ENCODE measurements at places on chromosomes 7 and 10.

DNA sequence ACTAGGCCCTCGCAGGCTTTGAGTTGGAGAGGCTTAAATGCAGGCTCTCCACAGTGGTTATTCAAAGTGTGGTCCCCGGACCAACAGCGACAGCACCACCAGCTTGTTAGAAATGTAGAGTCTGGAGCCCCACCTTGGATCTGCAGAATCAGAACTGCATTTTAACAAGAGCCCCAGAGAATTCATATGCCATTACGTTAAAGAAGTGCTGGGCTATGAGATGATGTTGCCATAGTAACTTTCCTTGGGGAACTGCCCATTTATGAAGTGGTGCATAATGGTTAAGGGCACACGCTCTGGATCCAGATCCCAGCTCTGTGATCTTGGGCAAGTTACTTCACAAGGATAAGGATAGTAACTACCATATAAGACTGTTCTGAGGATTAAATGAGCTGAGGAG, 48.9 kb downstream of the ZCCHC24 start:
- DNase-seq, result no peak

- no peak for DNase-seq
Measured at GRCh38 chr7:129375141-129375938, 58.9 kb upstream of the STRIP2 start.

DNA sequence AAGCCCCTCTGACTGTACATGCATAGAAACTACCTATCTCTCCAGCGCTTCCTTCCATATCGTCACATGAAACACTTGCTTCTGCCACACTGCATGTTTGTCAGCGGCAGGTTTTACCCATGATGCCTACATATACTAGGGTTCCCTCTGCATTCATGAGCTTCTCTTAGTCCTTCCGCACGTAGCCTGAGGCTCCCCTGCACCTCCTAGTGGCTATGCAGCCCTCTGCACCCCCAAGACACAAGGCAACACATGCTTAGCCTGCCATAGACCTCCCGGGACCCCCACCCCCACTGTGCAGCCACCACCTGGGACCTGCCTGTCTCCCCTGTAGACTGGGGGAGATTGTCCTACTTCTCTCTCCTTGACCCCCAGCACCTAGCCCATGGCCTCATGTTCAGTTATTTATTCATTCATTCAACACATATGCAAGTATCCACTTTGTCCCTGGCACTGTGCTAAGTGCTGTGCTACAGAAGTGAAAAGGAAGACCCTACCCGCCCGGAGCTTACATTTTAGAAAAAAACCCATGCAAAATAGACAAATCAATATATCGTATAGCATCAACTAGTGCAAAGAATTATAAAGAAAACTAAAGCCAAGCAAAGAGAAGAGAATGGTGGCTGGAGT, 23.5 kb downstream of the TMEM273 start:
- peak; percentile 60 for DNase-seq

GRCh38 chr7:657565-658119, 68.9 kb upstream of the DNAAF5 start:
- no peak for DNase-seq

DNA sequence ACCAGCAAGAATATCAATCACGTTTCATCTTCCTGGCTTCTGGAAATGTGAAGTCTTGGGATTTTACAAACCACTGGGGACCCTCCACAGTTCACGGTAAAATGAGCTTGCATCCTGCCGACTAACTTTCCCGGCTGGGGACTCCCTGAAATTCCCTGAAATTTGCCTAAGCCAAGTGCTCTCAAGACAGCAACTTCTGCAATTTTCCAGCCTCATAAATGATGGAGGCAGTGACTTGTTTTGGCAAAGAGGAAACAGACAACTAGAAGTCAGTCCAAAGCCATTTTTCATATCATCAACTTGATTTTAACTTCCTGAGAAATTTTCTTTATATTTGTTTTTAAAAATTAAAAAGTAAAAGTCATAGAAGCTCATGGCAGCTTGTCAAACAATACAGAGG, 212.3 kb downstream of the FANK1 start:
- DNase-seq, result no peak

DNA sequence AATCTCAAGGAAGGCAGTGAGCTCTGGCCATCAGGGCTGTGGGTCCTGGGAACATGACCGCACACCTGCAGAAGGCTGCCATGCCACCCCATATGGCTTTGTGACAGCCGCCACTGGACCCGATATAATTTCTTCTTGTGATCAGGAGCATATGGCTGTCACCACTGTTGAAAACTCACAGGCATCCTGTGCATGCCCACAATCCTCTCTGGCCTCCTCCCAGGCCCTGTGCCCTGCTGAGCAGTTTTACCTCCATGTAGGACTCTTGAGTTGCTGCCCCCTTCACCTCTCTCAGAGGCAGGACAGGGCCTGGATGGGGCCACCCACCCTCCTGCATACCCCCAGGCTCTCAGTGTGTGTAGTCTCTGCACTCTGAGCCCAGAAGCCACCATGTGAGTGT, 391.9 kb upstream of the AKR1E2 start:
- no peak for DNase-seq

DNA sequence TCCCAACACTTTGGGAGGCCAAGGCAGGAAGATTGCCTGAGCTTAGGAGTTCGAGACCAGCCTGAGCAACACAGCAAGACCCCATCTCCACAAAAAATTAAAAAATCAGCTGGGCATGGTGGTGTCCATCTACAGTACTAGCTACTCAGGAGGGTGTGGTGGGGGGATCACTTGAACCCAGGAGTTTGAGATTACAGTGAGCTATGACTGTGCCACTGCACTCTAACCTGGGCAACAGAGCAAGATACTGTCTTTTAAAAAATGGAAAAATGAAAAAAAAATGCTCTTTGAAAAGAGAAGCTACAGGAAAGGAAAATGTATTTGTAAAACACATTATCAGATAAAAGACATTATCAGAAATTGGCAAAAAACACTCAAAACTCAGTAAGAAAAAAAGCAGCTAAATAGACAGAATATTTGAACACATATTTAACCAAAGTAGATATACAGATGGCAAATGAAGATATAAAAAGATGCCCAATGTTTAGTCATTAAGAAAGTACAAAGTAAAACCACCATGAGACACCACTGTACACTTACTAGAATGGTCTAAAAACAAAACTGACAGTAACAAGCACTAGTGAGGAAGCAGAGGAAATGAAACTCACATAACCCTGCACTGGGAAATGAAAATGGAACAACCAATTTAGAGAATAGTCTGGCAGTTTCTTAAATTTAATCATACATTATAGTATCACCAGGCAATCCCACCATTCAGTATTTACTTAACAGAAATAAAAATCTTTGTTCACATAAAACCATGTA, 40.5 kb downstream of the NRBF2 start:
- no peak for DNase-seq

- no peak for DNase-seq
Measured at GRCh38 chr10:28587270-28587969, 54.5 kb downstream of the WAC start.

DNA sequence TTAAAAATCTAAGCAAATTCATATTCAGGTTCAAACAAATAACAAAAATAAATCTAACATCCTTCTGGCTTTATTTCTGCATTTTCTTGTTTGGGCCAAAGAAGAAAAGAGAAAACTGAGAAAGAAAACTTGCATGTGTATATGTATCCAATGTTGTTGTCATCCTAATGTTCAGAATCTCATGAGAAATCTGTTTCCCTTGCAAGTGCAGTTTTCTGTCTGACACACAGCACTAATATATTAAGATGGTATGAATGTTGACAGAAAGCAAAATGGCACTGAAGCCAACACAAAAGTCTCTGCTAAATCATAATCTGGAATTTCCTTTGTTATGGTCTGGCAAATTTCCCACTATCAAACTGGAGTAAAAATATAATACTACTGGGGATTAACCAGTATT, 235.9 kb downstream of the HGF start:
- no peak for DNase-seq

GRCh38 chr7:128783143-128783861, 7.7 kb upstream of the OPN1SW start:
- no peak for DNase-seq

GRCh38 chr10:129169115-129169514, 297.9 kb upstream of the MGMT start:
- no peak for DNase-seq

GRCh38 chr10:13904064-13904463, 317.3 kb downstream of the PRPF18 start:
- no peak for DNase-seq

DNA sequence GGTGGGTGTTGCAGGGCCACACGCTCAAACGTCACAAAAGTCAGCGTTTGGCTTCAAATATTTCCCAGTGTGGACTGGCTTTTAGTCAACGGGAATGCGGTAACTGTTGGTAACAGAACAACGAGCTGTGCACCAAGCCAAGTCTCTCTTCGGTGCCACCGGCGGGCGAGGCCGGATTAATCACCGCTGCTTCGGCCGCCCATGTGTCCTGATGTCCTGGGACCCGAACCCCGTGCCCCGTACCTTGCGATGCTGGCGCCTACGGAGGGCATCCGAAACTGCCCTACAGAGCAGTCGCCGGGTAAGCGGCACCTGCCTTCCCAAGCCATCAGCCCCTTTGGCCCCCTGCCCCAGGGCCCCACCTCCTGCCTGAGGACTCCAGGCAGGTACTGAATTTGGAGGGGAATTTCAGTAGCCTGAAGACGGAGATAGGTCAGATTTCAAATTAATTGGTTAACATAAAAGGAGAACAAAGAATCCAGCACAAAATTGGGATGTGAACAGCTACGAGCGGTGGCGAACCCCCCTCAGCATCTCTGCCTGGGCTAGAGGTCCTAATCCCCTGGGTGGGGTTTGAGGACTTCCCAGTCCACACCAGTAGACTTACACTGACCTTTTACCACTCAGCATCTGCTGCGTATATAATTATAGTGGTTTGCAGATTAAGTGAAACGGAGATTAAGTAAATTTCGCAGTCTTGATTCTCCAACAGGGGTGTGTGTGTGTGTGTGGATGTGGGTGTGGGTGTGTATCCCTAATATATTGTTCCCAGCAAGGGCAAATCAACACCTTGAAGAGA, at the start of gene LRRC72:
TSS of gene LRRC72 (plus strand) at position 84 of the 799 bp plus-strand sequence. CDS start at position 212, 128 bp downstream.
- DNase-seq, result no peak

GRCh38 chr7:94060752-94061151, 56.6 kb upstream of the BET1 start:
- DNase-seq, result no peak

DNA sequence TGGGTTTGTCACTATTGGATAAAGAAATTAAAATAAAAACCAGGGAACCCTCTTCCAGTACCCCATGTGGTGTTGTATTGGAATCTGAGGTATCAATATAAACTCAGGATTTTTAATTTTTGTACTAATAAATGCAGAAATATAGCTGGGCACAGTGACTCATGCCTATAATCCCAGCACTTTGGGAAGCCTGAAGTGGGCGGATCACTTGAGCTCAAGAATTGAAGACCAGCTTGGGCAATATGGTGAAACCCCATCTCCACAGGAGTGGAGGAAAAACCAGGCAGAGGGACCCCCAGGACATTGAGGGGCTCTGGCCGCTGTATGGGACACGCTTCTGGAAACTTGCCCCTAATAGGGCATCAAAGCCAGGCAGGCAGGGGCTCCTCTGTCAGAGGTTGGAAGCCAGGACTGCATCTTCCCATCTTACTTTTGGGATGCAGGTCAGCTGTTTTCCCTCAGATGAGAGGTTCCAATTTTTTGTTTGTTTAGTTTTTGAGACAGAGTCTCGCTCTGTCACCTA, 11.1 kb downstream of the ADIRF start:
- no peak for DNase-seq

DNA sequence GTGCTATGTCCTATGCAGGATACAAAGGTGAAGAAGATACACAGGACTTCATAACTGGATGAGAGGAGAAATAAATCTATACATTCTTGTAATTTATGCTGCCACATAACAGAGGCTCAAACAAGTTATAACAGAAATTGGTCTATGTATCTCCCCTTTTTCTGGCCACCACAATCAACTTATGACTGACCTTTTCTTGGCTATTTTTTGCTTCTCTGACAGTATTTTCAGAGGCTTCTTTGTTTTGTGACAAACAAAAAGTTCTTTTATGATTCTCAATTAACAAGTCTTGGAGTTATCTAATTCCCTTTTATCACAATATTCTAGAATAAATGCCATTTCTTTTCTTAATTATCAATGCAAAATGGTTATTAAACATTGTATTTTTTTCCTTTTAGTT, 953.0 kb upstream of the ZWINT start:
- no peak for DNase-seq

- peak; percentile 49 for DNase-seq
Measured at GRCh38 chr10:79608505-79609375, 2.0 kb upstream of the SFTPA1 start.

- DNase-seq, result no peak
Measured at GRCh38 chr10:69772933-69773704, 28.6 kb upstream of the COL13A1 start.

- DNase-seq, result no peak
Measured at GRCh38 chr7:107152011-107152410, 16.8 kb upstream of the HBP1 start.

- DNase-seq, result no peak
Measured at GRCh38 chr10:124180947-124181549, 87.7 kb upstream of the CHST15 start.

DNA sequence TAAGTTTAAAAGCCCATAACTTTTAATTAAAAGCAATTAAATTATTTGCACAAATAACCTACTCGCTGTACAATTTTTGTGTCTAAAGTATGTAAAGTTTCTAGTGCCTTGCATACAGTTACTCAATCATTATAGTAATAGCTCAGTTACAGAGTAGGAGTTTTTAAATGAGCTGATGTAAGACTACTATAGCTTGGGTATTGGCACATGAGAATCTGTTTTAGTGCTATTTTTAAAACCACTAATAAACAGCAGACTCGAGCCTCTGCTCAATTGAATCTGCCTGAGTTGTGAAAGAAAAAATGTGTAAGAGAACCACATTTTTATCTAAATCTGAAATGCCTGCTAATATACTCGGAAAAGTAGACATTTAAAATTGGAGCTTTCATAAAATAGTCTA, 31.1 kb downstream of the CTNNA3 start:
- no peak for DNase-seq

DNA sequence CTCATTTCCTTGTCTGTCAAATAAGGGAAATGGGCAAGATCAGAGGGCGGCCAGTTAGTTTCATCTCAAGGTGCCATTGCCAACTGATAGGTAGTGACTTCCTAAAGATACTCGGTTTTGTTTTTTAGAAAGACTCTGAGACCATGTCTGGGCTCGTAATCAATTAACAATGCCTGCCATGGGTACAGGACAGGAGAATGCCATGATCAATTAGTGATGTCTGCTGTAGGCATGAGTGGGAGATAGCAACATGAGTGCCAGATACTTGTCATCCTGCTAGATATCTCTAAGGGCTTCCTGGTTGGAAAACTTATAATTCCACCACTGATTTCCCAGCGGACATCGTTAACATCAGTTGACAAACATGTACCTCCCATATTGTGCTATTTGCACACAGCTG, 64.8 kb downstream of the SH3PXD2A start:
- DNase-seq, result no peak
